ENCODE measurements at places on chromosomes 5 and 9.

- peak; percentile 49 for DNase-seq
These were observed 316.6 kb downstream of the AGTPBP1 start for GRCh38 chr9:85425153-85425611.

- DNase-seq: no peak
These were observed 11.7 kb upstream of the EXOSC2 start for GRCh38 chr9:130681769-130682420.

DNA sequence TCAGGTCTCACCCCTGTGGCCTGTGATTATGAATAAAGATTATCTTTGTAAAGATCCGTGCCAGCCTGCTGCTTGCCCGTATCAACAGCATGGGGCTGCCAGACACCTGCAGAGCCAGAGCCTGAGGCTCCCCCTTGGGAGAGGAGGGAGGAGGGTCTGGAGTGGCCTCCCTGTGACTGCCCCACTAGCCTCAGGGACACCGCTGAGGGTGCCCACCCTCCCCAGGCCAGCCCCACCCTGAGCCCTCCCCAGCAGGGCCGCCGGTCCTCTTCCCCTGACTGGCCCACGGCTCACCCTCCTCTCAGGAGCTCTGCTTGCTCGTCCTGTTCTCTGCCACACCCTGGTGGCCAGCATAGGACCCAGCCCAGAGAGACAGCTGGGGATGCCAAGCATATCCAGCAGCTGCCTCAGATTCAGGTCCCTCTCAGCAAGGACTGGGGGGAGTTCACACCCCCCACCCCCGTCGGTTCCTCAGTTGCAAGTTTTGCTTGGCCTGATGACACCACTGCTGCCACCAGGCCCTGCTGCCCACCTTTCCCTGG is 1.9 kb downstream of the SSNA1 start:
- no peak for DNase-seq

- DNase-seq: no peak
These were observed 389.4 kb downstream of the RAB3C start for GRCh38 chr5:58972301-58972700.

DNA sequence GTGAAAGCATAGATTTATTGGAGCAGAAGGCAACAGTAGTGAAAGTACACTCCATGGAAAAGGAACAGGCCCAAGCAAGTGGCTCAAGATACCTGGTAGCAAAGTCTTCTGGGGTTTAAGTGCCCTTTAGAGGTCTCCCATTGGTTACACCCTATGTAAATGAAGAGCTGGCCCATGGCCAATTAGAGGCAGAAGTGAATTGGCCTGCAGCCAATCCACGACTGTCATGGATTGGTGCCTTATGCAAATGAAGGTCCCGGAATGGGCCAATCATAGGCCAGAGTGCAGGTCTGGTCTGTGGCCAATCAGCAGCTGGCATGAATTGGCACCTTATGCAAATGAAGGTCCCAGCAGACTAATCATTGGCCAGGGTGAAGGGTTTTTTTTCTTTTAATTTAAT is 64.2 kb upstream of the PCSK5 start:
- DNase-seq: no peak

DNA sequence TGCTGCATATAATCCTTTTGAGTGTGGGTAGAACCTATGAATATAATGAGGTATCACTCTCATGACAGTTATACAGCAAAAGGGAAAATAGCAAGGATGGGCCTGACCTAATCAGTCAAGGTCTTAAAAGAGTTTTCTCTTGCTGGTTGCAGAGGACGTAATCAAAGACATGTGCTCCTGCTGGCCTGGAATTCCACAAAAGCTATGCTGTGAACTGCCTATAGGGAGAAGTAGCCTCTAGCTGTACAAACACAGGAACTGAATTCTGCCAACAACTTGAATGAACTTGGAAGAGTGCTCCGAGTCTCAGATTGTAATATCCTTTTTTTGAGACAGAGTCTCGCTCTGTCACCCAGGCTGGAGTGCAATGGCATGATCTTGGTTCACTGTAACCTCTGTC is 195.6 kb downstream of the PLK2 start:
- DNase-seq: no peak

DNA sequence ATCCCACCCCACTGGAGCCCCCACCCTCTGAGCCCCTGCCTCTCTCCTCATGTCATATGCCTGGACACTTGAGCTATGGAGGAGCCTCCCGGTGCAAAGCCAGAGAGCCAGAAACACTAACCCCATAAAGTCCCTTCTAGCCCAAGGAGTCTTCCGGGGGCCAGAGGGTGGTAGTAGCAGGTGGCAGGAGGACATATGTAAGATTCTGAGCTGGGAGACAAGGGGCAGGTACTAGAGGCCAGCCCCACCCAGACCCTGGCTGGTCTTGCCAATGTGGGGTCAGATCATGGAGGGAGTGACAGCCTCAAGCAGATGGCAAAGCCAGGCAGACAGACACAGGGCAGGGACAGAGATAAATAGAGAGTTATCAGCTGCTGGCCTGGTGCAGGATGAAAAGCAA is 63.4 kb downstream of the PSD2 start:
- DNase-seq: no peak

DNA sequence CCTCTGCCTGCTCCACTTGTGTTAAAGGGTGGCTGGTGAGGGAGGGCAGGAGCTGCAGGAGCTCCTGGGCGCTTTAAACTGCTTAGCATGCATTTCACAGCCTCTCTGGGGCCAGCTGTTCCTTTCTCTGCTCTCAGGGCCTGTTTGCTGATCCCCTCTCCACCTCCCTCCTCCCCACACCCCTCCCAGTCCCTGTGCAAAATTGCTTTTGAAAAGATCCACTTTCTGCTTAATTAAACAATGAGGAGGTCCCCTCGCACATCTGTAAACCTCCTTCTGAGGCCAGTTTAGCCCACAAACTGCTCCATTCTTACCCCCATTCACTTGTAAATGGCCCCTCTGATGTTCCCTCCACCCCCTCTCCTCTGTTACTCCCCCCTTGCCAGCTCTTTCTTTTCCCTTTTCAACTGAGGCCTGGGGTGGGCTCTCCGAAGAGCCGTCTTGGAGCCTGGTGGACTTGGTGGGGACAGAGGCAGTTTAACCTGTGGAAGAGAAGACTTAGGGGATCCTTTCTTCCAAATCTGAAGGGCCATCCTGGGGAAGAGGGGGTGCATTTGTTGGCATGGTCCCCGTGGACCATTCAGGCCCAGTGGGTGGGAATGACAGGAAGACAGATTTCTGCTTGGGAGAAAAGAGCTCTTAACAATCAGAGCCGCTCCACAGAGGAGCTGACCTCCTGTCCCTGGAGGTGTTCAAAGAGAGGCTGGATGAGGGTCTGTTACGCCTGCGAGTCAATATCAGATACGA is 12.0 kb downstream of the URM1 start:
- DNase-seq: no peak

GRCh38 chr9:123402981-123403509 is 47.0 kb downstream of the CRB2 start:
- no peak for DNase-seq

GRCh38 chr5:150946351-150946905 is 41.6 kb upstream of the ZNF300 start:
- DNase-seq: no peak

DNA sequence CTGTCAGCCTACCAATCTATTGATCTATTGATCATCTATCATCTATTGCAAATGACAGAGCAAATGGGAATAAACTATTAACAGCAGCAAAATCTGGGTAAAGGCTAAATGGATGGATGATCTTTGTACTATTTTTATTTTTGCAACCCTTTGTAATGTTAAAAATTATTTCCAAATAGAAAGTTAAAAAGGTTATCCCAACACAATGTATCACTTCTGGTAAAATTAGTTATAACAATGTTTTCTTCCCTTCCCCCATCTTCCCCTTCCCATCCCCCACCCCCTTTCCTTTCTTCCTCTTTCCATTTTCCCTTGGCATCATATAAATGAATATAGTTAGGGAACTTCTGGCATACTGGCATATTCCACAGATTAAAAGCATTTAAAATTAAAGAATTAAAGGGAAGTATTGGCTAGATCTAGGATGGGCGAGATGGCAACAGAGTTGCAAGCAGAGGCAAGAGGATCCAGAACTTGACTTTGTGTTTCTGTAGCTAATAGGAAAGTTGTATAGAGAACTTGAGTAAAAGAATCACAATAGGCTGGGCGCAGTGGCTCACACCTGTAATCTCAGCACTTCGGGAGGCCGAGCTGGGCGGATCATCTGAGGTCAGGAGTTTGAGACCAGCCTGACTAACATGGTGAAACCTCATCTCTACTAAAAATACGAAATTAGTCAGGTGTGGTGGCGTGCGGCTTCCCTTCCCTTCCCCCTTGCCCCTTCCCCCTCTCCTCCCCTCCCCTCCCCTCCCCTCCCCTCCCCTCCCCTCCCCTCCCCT is 66.6 kb upstream of the TAF11L2 start:
- no peak for DNase-seq

DNA sequence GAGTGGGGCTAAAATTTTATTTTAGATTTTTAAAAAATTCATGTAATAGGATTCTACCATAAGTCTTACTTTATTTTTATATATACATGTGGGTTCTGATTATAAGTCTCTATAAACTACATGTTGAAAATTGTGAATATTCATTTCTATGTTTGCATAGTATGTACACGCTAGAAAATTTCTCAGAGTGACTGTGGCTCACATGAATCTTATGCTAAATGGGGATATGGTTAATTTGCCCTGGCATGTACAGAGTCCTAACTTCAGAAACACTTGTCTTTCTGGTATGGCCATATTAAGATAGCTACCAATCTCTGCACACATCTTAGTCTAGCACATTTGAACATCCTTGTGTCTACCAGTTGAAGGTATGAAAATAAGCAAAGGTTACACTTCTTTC is 154.8 kb downstream of the FBXL7 start:
- DNase-seq: no peak

DNA sequence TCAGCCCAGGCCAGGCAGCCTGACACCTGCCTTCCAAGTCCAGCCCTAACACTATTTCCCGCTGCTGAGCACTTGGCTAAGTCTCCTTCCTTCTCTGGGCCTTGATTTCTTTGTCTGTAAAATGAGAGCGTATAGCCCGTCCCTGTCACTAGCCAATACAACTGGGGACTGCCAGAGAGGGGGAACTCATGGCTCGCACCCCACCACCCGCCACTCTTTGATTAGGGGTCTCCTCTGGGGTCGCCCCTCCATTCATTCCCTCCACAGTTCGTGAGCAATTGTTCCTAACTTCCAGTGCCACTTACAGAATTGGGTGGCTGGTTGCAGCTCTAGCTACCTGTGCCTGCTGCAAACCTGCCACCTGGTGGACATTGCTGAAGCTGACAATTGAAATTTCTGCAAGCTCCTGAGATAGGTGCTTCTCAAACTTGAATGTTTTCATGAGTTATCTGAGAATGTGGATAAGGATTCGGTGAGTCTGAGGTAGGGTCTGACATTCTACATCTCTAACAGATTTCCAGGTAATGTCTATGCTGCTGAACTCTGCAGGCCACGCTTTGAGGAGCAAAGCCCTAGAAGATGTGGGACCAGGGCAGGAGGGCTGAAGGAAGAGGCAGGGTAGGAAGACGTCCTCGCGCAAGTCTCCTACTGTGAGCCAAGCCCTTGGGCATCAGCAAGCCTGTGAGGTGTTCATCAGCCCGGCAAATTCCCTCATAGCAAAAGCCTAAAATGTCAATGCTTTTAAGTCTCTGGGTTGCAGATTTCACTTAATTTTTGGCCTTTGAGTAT is 13.3 kb upstream of the RECK start:
- DNase-seq: peak; percentile 15

DNA sequence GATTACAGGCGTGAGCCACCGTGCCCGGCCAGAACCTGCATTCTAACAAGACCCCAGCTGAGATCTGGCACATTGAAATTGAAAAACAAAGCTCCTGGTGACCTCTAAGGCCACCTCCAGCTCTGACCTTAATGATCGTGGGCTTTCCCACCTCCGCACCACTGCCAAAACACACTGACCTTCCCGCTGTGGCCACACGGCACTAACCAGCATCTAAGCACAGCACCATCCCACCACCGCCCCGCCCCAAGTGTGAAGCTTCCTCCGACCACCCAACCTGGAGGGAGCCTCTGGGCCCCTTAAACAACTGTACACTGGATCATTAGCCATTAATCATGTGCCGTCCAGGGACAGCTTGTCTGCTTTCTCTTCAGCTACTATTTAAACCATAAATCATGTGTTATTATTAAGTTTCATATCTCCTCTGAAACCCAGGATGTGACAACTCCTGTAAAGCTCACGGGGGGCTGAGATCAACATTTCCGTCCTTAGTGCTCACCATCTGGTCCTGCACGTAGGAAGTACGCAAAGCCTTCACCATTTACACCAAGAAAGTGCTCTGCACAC is 80.6 kb downstream of the COL23A1 start:
- no peak for DNase-seq

- DNase-seq: peak; percentile 19
These were observed 887 bp upstream of the MAP3K1 start for GRCh38 chr5:56814361-56814962.

Measured in T-helper 2 cell (primary cell).